ENCODE measurements at places on chromosomes 3 and 15.

- no peak for DNase-seq
Observed at GRCh38 chr15:58552505-58553364, 120.9 kb downstream of the LIPC start.

DNA sequence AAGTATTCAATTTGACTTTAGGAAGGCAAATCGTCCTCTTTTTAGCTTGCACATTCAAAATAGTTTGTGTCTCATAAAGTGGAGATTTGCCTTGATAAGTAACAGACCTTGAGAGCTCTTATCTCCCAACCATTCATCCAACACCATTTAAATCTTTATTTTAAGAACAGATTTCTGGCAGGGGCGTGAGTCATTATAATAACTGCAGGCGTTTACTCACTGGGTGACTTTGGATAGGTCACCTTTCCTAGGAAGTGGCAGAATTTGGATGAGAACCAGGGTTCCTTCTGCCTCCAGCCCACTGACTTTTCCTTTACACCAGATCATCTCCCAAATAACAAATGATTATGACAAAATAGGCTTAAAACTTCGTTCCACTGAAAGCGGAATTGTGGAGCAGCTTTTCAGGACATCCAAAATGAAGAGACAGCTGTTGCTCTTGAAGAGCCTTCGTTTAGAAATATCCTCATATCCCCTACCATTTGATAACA, 5.0 kb downstream of the LMCD1 start:
- no peak for DNase-seq

GRCh38 chr3:109355625-109356441, 18.5 kb upstream of the DPPA4 start:
- DNase-seq, result no peak

DNA sequence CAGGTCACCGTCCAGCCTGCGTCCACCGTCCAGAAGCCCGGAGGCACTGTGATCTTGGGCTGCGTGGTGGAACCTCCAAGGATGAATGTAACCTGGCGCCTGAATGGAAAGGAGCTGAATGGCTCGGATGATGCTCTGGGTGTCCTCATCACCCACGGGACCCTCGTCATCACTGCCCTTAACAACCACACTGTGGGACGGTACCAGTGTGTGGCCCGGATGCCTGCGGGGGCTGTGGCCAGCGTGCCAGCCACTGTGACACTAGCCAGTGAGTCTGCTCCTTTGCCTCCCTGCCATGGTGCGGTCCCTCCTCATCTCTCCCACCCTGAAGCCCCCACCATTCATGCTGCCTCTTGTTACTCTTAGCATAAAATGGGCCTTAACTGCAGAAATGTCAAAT, 39.2 kb downstream of the BOC start:
- DNase-seq, result no peak

GRCh38 chr15:39873978-39874377, 46.1 kb downstream of the GPR176 start:
- DNase-seq, result no peak

DNA sequence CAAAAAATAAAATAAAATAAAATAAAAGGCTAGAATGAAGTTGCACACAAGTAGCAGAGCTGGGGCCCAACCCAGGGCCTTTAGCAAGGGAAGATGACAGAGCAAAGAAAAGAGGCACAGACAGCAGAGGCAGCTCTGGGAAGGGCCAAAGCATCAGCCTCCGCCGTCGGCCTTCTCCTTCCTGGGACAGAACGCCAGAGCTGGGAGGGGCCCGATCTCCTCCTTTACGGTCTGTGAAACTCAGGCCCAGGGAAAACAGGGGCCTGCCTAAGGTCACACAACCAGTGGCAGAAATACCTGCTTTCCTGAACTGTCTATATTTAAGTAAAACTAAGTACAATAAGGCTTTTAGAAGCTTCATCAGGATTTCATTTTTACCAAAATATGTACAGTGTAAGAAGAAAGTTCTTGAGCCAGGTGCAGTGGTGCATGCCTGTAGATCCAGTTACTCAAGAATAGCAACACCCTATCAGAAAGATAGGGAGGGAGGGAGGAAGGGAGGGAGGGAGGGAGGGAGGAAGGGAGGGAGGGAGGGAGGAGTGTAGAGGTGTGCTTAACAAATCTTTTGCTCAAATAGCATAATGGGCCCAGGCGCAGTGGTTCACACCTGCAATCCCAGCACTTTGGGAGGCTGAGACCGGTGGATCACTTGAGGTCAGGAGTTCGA, 43.0 kb upstream of the MUC4 start:
- DNase-seq, result no peak

- no peak for DNase-seq
Observed at GRCh38 chr15:51368751-51369450, 27.4 kb downstream of the GLDN start.

DNA sequence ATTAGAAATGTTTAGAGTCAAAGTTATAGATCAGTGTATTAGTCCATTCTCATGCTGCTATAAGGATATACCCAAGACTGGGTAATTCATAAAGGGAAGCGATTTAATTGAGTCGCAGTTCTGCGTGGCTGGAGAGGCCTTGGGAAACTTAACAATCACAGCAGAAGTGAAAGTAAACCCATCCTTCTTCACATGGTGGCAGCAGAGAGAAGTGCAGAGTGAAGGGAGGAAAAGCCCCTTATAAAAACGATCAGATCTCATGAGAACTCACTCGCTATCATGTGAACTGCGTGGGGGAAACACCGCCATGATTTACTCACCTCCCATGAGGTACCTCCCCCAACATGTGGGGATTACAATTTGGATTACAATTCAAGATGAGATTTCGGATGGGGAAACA, 871.5 kb downstream of the DIPK2A start:
- DNase-seq, result no peak

DNA sequence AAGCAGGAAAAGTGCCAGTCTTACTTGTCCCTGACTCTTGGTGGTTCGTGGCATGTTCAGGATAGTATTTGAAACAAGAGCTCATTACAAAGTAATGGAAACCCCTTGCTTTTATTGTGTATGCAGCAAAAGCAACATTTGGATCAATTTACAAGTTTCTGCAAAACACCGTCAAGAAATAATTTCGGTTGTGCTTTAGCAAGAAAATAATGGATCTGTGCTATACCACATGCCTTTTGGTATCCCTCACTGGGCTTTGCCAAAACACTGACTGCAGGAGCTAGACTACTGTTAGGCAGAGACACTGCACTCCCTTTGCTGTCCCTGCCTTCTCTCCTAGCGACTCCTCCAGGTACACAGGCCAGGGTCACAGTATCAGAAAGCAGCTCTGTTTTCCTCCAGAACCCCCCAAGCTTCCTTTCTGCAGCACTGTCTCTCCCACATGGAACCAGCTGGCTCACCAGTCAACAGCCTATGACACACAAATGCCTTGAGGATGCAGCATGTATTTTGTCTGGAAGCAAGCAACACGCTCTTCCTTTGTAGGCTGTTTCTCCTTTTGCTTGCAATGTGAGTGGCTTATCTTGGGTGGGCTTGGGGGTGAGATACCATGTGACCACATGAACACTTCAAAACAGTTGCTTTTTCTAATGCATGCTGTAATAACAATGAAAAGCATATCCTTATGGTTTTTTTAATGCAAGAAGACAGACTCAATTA, 111.4 kb downstream of the PGPEP1L start:
- no peak for DNase-seq

DNA sequence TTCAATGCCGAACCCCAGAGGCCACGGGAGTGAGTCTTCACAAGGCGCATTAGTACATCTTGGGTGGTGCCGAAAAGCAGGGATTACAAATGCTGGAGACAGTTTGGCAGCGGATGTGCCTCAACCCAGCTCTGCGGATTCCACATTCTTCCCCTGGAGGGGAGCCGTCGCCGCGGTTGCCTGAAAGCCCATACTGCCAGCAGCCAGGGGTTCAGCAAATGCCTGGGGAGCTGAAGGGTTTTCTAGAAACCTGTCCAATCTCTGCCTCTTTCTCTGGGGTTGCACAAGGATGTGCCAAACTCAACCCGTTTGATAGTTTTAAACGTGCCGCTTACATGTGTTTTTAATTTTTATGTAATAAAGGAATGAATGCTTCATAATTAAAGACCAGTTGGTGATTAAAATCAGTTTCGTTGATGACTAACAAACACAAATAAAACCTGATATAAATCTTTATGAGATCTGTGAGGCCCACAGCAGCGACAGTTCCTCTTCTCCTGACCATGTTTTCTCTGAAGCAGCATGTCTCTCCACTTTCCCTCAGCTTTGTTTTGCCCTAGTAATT, 74.6 kb upstream of the LEKR1 start:
- no peak for DNase-seq

- no peak for DNase-seq
Observed at GRCh38 chr15:66411190-66411589, 24.5 kb downstream of the MAP2K1 start.

- DNase-seq, result no peak
Observed at GRCh38 chr3:110456001-110456400, 615.6 kb upstream of the NECTIN3 start.

DNA sequence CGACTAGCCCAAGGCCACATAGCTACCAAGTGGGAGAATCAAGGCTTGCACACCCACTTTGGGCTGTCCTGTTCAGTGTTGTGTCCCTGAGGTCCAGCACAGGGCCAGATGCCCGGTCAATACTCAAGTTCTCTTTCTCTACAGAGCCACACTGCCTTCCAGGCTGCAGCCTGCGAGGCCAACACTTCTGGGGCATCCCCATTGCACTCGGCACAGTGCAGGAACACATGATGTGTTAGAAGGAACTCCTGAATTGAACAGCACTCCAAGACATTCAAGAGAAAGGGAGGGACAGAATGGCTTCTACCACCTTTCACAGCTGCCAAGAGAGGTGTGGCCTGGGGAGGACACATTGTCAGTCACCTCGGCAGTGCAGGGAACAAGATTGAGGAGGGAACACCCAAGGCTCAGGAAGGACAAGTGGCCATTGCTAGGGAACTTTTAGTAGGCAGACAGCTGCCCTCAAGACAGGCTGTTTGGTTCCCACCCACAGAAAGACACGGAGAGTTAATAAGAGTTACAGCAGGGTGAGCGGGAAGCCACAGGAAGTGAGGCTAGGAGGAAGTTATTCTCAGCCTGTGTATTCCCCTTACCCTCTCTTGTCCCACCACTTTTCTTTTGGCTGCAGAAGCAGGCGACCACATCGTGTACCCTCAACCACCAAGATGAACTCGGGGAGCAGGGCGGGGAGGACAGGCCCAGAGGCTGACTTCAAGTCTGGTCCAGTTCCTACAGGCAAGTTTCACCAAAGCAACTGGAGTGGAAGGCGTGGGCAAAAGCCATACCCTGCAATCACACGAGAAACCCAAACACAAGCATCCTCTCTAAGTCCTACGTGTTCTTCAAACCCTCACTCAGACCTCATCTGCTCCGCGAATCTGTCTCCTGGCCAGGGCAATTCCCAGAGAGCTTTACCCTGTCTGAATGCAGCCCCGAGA, 69.4 kb downstream of the SRGAP3 start:
- DNase-seq, result no peak

DNA sequence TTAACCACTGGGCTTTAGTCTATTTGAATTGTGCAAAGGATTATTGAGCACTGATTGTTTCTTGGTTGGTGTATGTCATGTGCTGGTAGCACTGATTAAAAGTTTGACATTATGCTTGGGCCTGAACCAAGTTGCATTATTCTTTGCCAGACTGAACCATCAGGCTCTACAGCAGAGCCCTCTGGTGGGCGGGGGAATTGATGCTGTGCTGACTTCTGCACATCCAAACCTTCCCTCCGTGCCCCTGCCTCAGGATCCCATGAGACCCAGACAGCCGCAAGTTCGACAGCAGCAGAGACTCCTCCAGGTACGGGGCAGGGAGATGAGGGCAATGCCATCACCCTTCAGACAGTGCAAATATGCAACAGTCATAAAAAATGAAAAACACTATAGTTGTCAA, 28.4 kb upstream of the P2RY12 start:
- no peak for DNase-seq

DNA sequence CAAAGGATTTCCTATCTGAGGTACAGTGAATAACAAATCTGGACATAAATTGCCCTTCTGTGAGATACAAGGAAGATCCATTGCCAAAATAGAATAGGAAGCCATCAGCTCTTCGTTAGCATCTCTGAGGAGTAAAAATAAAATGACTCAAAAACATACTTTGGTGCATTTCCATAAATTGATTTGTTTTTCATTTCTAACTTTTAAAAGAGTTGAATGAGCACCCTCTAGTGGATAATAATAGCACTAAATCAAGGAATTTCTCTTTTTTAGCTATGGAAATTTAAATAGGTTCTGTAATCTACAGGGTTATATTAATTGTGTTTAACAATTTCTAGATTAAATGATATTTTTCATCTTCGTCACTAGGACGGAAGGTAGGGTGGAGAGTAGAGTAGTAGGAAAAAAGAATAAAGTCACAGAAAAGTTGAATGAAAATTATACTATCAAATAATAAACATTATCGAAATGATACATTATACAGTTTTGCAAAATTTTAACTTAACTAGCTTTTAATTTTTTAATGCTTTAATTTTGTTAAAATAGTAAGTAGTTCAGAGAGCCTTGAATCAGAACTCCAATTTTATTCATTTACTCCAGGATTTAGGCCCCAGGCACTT, 6.4 kb downstream of the NSUN3 start:
- DNase-seq, result no peak

GRCh38 chr3:71874618-71875017, 89.7 kb upstream of the PROK2 start:
- no peak for DNase-seq

DNA sequence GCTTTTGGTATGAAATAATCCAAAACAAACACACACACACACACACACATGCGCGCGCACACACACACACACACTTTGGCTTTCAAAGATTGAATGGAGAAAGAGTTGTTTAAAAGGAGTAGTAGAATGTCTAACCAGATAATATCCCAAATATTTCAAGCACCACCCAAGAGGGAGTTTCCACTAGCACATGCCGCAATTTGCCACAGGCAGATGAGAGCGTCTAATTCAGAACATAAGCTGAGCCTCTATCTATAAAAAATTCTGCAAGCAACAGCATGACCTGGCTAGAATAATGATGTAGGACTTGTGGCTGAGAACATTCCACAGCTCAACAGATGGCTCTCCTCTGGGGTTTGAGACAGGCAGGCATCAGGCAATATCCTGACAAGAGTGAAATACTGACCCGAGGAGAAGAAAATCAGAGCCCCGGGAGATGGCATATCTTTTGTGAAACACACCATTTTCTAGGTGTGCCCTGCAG, 302.5 kb upstream of the GADL1 start:
- DNase-seq, result no peak

DNA sequence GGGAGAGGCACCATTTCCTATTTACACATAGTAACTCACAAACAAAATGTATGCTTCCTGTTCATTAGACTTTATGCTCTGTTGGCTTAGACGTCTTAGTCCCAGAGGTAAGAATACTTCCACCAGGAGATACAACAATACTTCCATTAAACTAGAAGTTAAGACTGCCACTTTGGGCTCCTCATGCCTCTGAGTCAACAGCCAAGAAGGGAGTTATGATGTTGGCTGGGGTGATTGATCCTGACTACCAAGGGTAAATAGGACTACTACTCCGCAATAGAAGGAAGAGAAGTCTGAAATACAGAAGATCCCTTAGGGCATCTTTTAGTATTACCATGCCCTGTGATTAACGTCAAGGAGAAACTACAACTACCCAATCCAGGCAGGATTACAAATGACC, 43.5 kb upstream of the ABI3BP start:
- no peak for DNase-seq

- DNase-seq, result no peak
Observed at GRCh38 chr3:126449621-126450051, 26.1 kb downstream of the ZXDC start.

- DNase-seq, result no peak
Observed at GRCh38 chr3:113556946-113557335, 24.6 kb downstream of the SIDT1 start.

GRCh38 chr15:89026167-89026566, 62.1 kb upstream of the ABHD2 start:
- no peak for DNase-seq

Data from CD4-positive, alpha-beta T cell treated with Interleukin-15 for 1 hour (primary cell).